COLO829 (cell line): ENCODE measurements at places on chromosomes 1 and 21.

DNA sequence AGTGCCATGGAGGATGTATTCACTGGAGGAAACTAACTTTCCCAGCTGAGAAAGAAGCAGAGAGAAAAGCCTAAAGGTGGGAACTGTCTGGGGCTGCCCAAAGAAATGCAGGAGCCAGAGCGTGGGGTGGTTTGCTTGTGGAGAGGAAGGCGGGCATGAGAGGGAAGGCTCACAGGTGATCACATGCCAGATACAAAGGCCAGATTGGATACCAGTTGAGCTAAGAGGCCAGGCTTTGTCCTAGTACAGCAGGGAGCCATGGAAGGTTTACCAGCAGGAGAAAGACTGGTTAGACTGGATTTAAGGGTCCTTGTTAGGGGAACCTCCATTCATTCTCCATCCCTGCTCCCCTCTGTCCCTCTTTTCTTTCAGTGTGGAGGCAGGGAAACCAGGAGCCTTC lies 66.4 kb downstream of the BEND5 start:
- DNase-seq = no peak

GRCh38 chr1:30130099-30130498 lies 593.3 kb downstream of the MATN1 start:
- DNase-seq = no peak

DNA sequence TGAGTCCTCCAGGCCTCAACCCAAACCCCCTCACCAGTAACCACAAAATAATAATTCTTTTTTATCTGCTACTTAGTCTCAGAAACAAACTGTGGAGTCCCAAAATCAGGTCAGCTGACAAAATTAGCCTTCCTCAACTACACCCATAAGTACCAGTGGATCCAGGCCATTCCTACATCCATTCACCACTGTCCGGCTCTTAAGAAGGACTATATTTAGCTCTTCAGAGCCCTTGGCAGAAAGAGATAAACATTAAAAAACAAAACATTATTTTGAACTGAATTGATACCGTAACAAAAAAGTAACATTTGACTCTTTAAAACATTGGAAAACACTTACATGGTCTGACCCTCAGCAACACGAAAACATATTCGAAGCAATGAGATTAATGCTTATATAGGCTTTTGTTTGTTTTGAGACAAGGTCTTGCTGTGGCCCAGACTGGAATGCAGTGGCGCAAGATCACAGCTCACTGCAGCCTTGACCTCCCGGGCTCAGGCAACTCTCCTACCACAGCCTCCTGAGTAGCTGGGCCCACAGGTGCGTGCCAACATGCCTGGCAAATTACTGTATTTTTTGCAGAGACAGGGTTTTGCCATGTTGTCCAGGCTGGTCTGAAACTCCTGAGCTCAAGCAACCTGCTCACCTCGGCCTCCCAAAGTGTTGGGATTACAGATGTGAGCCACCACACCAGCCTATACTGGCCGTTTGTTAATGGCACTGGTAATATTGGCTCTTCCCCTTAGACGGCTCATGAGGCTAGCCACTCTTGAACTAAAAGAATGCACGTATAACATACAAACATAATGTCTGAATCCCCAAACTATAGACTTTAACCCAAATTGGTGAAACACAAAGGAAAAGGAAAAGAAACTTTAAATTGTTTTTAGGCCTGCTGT lies 330.7 kb downstream of the SMYD3 start:
- DNase-seq = no peak

DNA sequence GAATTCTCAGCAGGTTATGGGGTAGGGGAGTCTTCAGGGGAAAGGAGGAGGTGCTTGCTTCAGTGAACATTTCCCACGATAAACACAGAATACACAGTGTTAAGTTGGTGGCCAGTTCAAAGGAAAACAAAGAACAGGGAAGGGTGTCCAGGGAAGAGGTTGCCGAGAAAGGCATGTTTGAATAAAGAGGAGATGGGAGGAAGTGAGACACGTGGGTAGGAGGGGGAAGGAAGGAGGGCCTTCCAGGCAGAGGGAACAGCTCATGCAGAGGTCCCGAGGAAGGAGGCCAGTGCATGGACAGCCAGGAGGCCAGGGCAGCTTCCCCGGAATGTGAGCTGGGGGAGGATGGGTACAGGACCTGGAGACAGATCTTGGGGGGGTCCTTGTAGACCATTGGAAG lies 130.3 kb upstream of the TMEM51 start:
- no peak for DNase-seq

DNA sequence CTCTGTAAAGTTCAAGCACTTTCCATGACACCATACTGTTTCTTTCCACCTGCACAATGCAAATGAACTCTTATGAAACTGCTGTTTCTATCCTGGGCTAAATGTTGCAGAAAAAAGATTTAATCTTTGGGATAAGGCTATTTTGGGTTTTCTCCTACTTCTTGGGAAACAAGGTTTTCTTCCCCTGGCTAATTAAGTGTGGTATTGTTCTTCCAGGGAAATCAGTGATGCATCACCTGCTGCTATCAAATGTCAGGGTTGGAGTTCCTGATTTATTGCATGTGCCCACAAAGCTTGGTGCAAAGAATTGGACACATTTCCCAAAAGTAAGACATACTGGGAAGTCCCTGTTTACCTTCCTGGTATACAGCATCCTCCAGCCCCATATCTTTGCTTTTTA lies 6.0 kb upstream of the RGS4 start:
- no peak for DNase-seq

DNA sequence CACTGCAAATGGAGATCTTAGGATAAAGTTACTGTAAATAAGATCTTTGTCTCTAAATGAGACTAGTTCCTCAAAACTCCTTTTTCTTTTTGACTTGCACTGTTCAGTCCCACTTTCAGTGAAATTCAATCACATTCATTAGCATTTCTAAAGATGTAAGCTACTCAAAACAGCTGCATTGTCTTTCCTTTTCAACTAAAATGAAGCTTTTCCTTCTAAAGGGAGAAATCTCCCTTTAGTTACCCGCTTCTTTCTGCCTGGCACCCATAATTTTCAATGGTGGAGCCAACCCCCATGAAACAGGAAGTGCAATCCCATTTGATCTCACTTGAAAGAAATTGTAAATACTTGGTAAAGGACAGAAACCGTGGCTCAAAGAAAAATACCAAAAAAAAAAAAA lies 387.4 kb upstream of the PKN2 start:
- DNase-seq = no peak

DNA sequence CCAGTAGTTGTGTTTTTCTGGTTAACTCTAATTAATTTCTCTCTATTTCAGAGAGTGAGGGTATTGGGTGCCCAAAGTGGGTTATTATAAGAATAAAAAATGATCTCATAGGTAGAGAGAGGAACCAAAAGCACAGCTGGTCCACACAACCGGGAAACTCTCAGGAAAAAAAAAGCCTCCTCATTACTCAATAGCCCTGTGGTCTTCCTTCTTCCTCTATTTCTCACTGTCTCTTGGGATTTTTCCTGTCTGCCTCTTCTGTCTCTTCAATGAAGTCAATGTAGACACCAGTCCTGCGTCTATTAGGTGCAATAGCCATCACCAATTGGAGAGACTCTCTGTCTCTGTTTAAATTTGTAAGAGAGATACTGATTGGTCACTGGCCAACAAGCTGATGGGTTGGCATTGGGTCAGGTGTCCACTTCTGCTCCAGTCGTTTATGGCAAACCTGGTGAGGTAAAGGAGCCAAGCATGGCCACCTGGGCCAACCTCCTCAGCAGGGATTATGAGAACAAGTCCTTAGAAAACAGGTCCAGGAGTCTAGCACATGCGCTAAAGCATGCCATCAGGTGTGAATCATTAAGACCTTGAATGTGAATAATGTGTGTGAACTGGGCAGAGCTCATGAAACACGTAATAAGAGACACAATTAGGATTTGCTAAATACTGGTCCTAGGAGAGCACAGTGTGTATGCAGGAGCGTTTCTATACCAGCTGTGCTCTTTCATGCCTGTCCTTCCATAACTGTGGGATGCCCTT lies 443.0 kb upstream of the RUNX1 start:
- no peak for DNase-seq

DNA sequence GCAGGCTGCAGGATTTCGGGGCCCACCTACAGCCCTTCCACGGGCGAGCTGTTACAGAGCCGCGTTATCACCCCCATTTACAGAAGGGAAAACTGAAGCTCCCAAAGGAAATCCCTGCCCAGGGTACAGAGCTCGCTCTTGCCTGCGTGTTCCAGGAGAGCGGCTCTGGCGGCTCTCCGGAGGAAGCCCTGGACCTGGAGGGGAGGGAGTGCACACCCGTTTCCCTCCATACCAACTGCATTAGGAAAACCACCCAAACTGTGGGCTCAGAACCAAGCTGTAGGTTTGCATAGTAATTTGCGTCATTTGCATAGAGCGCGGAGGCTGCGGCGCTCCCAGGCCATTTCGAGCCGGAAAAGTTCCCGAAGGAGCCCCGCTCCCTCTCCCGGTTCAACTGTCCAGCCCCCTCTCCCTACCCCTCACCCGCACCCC lies 24.7 kb upstream of the ADGRB2 start:
- peak; percentile 41 for DNase-seq

GRCh38 chr1:206778031-206778430 lies 5.7 kb upstream of the IL10 start:
- DNase-seq = no peak

DNA sequence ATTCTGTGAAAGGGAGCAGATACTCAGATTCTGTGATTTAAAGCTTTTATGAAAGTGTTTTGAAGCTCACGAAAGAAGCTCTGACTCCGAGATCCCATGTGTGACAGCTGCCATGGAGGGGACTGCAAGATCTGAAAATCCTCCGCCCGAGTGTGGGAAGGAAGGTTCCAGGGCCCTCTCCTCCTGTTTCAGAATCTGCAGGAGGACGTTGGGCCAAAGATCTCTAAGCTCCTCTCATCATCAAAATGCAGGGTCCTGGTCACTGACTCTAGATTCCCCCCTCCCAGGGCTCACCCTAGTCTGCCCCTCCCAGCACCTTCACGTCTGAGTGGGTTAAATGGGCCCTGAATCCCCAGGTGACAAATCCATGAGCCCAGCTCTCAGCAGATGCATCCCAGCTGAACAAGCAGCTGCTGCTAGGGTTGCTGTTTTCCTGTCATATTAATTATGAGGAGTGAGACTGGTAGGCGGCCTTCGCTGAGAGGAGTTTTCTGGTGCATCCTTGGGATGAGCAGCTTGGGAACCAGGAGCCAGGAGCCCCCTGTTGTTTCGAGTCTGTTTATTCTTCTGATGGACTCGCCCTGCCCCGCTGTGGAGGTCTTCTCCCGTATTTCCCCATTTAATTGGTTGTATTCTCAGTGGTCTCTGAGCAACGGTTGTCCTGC lies 402.0 kb downstream of the MATN1 start:
- no peak for DNase-seq

GRCh38 chr21:34302521-34302920 lies 61.3 kb upstream of the KCNE2 start:
- no peak for DNase-seq

DNA sequence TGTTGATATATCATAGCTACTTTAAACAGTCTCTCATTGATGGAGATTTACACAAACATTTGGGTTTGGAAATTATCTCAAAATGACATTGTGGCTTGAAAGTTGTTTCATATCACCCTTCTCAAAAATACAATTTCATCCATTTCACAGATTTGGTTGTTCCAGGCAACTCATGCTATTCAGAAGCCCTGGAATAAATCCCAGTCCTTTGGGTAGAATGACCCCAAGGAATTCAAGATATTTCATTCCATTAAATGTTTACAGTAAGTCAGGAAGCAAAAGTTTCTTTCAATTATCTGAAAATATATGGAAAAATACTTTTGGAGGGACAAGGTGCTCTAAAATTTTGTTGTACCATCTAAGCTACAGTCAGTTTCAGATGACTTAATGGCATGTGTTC lies 27.1 kb downstream of the MPZL1 start:
- no peak for DNase-seq
